ENCODE measurements at places on chromosomes 12 and 14.

DNA sequence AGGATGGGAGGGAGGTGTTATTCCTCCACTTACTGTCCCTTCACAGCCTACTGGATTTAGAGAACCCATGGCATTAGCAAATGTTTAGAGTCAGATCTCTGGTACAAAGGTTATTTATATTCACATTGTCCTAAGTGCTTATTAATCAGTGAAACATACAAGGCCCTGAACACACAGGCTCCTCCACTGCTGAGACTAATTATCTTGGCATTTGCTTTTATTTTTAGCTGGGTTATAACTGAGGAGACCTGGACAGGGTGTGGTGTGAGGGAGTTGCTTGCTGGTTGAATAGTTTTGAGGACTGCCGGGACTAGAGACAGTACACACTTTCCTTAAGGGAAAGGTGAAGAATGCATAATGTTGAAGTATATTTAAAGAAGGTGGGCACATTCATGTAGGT, 77.5 kb downstream of the FIGNL2 start:
- no peak for DNase-seq

- no peak for DNase-seq
These were observed 33.6 kb downstream of the AACS start for GRCh38 chr12:125098676-125099408.

DNA sequence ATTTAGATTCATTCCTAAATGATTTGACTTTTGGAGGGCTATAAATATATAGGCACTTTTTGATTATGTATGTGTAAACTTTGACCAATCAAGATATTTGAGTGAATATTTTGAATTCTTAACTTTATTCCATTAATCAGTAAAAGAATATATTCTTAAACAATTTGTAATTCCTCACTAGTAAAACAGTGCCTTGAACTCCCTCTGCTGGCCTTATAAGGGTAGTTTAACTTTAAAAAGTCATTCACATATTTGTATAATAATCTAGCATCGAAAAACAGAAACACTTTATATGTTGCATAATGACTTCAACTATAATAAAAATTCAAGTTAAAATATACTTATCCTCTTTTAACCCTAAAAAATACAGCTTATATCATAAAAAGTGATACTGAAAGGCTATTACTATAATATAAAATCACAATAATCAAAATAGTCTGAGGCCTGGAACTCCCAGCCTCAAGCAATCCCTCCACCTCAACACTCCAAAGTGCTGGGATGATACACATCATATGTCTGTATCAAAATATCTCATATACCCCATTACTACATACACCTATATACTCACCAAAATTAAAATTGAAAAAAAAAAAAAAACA, 31.2 kb downstream of the CCDC59 start:
- no peak for DNase-seq

DNA sequence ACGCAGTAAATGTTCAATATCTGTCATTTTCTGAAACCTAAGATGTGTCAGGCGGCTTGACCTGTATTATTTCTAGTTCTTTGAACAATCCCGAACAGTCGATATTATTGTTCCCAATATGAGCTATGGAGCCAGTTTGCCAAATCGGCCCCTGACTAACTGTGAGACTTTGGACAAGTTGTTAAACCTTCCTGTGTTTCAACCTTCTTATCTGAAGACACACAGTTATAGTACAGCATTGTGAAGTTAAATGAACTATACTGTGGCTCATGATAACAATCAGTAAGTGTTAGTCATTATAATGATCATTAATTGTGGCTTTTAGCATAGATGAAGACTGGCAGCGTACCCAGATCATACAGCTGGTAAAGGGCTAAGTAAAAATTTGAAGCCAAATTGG, 23.4 kb downstream of the DDX47 start:
- no peak for DNase-seq

GRCh38 chr12:38695057-38695456, 210.3 kb downstream of the CPNE8 start:
- no peak for DNase-seq

DNA sequence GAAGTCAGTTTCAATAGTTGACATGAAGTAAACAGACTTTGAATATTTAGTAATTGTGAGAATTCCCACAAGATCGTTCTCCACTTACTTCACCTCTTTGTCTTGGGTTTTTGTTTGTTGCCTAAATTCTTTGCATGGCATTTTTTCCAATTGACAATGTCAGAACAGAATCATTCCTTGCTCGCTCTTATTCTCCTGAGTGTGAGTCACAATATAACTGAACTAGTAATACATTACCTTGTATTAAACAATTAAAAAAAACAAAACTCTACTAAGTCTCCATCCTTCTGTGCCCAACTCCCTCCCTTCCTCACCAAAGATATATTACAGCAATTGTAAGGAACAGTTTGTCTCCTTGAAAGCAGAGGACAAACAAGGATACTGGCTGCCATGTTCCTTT, 638.8 kb upstream of the NOVA1 start:
- DNase-seq = no peak

DNA sequence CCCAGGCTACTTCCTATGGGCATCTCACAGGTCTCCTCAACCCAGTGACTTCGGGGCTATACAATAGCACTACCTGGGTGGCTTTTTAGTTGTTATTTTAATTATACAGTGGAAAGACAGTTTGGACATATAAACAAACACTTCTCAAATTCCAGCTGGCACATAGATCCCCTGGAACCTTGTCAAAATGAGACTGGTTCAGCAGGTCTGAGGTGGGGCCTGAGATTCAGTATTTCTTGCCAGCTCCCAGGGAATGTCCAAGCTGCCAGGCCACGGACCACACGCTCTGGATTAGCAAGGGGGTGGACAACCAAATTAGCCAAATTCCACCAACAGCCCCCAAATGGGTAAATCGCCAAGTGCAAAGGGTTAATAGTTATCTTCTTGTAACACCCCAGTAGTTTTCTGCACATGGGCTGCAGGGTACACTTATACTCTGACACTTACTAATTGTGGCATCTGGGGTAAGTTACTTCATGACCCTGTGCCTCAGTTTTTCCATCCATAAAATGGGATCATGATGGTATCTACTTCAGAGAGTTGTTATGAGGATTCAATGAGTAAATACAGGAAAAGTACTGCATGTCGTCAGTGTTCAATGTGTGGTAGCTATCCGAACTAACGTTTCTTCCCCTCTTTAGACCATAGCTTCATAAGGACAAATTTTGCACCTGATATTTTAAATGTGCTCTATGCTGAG, 789.4 kb upstream of the TBX3 start:
- DNase-seq = no peak

- no peak for DNase-seq
These were observed 4.9 kb downstream of the CERS5 start for GRCh38 chr12:50162230-50162629.

DNA sequence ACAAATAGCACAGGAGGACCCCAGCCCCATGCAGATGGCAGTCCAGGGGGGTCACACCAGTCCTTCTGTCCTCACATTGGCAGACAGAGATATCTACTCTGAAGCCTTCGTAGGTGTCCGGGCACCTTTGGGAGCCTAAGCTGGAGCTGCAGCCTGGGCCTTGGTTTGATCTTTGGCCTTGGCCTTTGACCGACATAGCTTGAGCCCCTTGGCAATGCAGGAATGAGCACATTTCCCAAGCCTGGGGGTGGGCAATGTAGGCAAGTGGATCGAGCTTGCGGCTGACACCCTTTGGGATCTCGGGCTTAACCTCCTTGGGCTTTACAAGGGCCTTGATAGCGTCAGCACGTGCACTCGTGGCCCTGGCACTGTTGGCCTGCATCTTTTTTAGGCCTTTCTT, 6.4 kb downstream of the COQ5 start:
- DNase-seq = no peak

GRCh38 chr12:114697741-114698565, 14.0 kb upstream of the TBX3 start:
- no peak for DNase-seq

DNA sequence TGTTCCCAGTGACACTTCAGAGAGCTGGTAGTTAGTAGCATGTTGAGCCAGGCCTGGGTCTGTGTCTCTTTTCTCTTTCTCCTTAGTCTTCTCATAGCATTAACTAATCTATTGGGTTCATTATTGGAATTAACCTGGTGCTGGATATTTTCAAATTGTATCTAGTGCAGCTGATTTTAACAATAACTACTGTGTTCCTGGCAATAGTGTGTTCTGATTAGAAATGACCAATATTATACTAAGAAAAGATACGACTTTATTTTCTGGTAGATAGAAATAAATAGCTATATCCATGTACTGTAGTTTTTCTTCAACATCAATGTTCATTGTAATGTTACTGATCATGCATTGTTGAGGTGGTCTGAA, 3.0 kb downstream of the FOS start:
- DNase-seq = no peak

DNA sequence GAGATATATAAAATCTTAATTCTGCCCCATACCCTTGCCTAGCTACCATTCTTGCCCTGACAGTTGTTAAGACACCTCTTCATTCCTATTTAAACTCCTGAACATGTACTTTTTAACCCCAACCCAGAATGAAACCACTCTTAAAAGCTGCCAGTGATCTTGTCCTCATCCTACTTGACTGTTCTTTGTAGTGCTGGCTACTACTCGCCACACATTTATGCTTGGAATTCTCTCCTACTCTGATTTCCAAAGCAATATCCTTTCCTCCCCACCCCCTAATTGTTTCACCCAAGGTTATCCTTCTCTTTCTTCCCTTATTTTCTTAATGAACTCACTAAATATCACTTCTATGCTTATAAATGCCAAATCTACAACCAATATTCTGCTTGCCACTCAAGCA, 4.1 kb downstream of the NFYB start:
- no peak for DNase-seq

- DNase-seq = no peak
These were observed 91.3 kb downstream of the PHETA1 start for GRCh38 chr12:111277570-111277969.

GRCh38 chr12:53978477-53979356, 4.0 kb upstream of the HOTAIR start:
- no peak for DNase-seq

GRCh38 chr14:65805113-65805473, 392.6 kb downstream of the FUT8 start:
- DNase-seq = no peak

GRCh38 chr12:1161197-1161596, 170.2 kb downstream of the ERC1 start:
- no peak for DNase-seq

DNA sequence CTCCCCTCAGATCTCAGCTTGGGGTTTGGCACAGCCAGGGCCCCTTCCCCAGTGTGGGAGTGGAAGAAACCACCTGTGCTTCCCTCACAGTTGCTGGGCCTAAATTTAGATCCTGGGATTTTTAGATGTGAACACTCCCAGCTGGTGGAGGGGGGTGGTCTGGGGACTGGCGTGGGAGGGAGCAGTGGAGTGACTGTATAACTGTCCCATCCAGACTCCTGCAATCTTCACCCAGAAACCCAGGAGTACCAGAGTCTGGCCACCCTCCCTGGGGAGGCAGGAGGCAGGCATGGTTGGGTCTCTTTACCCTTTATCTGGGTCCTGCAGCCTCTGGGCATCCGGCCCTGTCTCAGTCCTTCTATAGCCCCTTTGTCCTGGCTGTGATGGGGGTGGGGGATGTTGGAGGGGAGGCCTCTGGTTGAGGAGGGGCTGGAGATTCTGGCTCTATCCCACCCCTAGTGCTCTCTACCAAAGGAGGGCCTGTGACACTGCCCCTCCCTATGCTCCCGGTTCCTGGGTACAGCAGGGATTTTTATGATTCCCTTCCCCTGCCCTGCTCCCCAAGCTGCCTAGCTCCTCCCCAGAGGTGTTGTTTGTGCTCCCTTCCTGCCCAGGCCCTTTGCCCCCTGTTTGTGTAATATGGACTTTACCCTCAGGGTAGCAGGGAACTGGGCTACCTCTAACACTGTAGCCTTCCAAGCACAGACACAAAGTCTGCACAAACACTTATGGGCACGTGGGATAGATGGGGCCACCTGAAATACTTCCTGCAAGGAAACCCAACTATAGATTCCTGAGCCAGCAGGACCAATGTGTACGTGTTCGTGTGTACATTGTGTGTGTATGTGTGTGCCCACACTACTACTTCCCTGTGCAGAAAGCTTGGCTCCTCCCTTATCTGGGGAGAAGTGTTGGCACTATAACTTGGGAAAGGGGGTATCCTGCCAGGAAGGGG, 1.7 kb downstream of the ERBB3 start:
- no peak for DNase-seq

DNA sequence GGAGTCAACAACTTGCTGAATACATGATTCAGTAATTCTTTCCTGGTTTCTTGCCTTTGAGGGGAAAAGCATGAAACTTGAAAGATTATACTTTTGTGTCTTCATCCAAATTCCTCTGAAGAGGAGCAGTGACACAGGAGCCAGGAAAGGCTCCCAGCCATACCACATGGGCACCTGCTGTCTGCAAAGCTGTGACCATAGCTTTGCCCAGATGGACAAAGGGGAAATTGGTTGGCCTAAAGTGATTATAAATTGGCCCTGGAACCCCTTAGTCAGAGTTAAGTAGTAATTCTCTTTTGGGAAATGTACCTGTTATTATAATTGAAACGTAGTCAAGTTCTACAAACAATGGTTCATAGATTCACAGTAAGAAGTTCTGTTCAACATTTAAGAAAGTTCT, 44.3 kb upstream of the DCN start:
- no peak for DNase-seq

DNA sequence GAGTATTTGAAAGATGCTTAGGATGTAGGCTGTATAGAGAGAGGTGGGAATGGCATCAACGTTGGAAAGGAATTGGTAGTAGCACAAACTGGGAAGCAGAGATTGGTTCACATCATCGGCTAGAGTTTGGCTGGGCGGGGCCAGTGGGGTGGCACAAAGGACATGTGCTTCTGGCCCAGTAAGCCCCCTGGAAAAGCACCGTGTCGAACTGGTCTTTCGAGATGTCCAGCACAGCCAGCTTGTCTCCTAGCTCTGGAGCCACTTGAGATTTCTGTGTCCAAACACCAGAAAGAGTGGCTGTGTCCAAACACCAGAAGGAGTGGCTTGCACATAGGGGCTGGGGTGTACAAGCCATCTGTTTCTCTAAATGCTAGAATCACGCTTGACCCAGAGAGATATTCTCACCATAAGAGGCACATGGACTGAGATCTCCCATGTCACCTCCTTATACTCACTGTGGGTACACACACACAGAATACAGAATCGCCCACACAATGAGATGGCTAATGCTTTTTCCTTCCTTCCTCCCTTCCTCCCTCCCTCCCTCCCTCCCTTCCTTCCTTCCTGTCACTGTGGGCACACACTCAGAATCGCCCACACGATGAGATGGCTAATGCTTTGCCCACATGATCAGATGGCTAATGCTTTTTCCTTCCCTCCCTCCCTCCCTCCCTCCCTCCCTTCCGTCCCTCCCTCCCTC, 41.8 kb upstream of the KCNK13 start:
- no peak for DNase-seq

DNA sequence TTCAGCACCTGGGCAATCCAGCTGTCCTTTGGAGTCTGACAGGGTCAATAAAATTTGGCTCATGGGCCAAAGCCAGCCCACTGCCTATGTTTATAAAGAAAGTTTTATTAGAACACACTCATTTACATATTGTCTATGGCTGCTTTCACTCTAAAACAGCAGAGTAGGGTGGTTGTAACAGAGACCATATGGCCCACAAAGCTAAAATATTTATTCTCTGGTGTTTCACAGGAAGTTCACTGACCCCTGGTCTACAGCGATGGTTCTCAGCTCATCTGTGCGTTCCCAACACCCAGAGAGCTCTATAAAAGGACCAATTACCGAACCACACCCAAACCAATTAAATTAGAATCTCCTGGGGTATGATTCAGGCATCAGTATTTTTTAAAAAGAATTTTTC, 37.7 kb upstream of the RTRAF start:
- no peak for DNase-seq

- no peak for DNase-seq
These were observed 36.3 kb downstream of the LGMN start for GRCh38 chr14:92711976-92712653.
